ENCODE measurements at places on chromosomes 4 and X.

- DNase-seq = no peak
Measured at GRCh38 chr4:80918004-80918403, 112.5 kb upstream of the BMP3 start.

- DNase-seq = no peak
Measured at GRCh38 chr4:16026160-16026761, 57.6 kb downstream of the PROM1 start.

- DNase-seq = peak; percentile 4
Measured at GRCh38 chrX:81195712-81196111, 6.0 kb downstream of the HMGN5 start.

DNA sequence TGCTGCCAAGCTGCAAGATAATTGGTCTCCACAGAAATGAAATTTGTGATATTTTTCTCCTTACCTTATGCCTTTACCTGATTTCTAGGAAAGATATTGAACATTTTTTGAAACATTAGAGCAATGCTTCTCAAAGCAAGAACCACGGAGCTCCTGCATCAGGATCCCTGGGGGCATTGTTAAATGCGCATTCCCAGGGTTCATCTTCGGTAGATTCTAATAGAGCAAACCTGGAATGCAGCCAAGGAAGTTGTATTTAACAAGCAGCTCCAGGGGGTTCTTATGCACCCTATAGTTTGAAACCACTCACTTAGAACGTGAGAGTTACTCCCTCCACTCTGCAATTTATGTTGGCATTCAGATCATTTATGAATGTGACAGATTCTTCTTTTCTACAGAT lies 126.2 kb downstream of the SLC39A8 start:
- DNase-seq = no peak

- no peak for DNase-seq
Measured at GRCh38 chrX:20046223-20046622, 55.4 kb upstream of the BCLAF3 start.

GRCh38 chrX:145856181-145856580 lies 38.6 kb downstream of the SLITRK2 start:
- DNase-seq = no peak

- DNase-seq = peak; percentile 0
Measured at GRCh38 chrX:73214426-73215094, at the start of gene NAP1L2. Gene NAP1L2 (minus strand): TSS chrX:73214851. CDS start chrX:73214492, 359 bp downstream.

DNA sequence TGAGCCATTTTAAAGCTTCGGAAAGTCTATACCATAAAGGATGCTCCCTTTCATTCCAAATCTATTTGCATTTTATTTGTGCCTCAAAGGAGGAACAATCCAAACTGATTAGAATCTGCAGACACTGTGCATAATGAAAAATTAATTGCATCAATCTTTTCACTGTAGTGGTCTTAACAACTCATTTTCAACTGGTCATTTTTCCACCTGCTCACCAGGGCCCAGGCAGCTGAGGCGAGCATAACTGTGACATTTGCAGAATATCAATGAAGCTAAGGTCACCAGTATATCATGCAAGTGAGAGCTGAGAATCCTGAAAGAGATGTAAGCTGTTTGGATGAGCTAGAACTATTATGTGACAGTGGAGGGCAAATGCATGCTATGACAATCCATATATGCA lies 387.3 kb upstream of the TECRL start:
- no peak for DNase-seq

GRCh38 chrX:69396916-69397315 lies 107.2 kb upstream of the NALF2 start:
- DNase-seq = no peak

DNA sequence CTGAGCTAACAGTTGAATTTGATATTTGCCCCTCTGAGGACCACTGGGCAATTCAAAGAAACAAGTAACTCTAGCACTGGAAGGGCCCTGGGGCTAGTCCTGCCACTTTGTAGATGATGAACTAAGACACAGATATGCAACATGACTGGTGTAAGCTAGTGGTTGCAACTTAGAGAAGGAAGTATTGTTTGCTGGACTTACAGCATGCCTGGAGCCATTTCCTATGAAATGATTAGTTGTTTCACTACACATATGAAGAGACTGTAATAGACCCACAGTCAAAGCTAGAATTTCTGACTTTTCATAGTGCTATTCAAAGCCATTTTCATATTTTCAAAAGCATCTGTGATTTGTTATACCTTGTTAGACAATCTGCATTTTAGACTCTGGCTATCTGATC lies 96.2 kb downstream of the TSPAN7 start:
- DNase-seq = no peak

DNA sequence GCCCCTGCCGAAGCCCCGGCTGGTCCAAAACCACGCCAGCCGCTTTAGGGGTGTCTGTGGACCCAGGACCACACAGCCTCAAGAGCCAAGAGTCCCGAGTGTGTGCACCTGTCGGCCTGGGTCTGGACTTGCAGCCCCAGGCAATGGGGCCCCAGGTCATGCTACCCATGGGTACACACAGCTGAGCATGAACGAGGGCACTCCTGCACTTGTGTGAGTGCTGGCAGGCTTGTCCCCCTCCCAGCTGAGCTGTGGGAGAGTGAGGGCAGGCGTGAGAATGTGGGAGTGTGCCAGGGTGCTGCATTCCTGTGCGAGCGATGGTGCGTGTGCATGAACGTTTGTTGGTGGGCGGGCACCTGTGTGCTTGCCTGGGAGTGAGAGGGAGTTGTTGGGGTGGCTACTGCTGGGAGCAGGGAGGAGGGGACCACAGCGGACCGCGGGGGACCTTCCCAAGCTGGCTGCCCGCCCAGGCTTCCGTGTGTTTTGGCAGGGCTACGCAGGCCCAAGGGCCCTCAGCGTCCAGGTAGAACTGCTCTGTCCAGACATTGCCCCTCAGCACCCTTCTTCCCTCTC lies 30.8 kb downstream of the BLOC1S4 start:
- peak; percentile 24 for DNase-seq

DNA sequence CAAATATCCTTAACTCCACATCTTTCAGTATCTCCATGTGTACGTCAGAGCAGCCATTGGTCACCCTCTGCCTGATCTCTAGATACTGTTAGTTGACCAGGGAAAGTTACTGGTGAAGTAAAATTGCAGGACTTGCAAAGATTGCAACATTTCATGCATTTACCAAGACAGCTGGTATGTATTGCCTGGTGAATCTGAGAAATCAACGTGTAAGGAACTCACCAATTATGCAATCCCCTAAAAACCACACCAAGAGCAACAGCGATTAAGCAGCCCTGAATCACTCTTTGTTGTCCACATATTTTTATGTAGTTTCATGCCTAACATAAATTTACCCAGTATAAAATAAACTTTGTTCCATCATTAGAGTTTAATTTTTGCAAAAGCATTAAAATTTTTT lies 271.2 kb downstream of the NLGN4X start:
- DNase-seq = no peak

- DNase-seq = peak; percentile 90
Measured at GRCh38 chr4:119628281-119629141, at the start of gene PDE5A. Gene PDE5A (minus strand): TSS chr4:119628804. CDS start chr4:119628671, 133 bp downstream.

DNA sequence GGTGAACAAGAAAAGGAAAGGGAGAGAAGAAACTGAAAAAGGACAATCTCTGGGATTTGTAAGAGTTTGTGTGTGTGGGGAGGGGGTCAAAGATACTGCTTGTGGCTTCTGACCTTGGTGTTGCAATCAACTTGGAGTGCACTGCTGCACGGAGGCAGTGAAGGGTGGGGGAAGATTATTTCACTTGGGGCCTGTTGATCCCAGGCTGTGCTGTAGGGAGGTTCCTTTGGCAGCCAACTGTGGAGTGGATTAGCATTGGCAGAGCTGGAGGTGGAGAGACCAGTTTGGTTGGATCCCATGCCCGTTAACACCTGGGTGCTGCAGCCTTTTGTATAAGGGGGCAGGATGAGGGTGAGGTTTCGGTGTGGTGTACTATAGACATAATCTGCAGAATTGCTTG lies 38.2 kb downstream of the AFF1 start:
- peak; percentile 66 for DNase-seq

GRCh38 chr4:16437836-16438235 lies 211.6 kb upstream of the TAPT1 start:
- DNase-seq = no peak

DNA sequence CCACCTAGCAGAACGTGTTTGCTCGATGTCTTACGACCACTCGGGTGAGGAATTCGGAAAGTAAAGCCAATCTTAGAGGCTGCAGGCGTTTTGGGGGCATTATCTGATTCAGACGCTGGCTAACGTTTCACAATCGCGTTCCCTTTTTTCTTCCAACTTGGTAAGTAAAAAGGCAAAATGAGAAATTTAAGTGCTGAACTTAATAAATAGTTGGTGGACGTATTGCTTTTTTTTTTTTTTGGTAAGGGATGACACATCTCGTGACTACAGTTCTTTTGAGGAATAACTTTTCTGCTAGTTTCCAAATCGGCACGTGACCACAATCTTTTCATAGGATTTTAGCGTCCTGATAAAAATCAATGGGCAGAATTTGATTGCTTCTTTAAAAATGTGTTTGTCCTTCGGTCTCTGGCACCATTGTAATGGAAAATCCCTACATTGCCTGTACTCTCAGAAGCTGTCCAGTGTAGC lies 848 bp downstream of the RAB9A start:
- no peak for DNase-seq

DNA sequence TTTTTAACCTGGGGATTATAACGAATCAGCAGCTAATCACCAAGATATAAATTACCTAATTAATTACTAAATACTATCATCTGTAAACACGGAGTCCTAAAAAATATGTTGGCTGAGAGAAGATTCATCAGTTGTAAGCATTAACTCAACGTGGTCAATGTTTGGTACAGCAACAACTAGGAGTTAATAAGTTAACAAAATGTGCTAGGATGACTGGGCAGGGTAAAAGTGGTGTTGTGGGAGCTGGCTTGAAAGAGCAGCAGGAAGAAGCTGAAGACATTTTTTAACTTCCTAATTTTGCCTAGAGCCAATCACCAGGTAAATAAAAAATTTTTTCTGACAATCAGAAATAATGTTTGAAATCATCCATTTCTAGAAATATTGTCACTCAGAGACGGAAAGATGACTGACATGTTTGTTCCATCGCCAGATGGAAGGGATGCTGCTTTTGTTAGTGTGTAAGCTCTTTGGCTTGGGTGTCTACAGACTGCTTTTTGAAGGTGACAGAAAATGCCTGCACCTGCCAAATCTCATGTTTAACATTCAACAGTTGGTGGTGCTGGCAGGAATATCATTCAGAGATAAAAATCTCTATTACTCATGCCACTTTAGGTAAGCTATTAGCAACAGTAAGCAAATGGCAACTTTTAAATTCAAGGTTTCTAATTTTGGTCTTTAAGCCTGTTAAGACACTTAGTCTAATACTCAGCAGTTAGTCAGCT lies 1126.9 kb downstream of the STPG2 start:
- DNase-seq = peak; percentile 38

DNA sequence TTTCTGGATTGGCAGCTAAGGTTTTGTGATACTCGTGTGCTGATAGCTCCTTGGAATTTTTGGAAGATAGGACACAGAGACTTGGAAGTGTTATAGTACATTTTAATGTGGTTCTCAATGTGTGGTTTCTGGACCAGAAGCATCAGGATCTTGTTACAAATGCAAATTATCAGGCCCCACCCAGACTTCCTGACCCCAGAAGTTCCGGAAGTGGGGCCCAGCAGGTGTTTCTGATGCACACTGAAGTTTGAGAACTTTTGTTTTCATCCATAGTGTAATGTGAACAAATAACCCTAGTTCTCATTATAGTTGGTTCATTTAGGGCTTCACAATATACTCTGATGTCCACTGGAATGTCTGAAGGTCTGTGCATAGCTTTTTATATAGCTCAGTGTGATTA lies 49.6 kb downstream of the LAMP2 start:
- DNase-seq = no peak

- no peak for DNase-seq
Measured at GRCh38 chr4:72629540-72629939, 60.5 kb upstream of the ADAMTS3 start.

DNA sequence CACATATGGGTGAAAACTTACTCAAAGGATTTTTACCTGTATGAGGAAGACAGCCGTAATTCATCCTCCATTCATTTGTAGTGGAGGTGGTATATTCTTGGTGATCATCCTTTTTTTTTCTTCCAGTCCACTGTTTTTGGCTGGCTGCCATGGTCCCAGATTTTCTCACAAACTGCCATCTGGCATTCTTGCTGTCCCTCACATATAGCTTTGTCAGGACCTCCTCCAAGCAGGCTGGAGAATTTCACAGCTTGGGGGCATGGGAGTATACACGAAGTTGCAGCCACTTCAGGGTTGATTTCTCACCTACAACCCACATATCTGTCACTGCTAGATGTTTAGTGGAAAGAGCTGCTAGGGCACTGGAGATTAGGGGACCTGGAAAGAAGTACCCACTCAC lies 401.0 kb downstream of the IL1RAPL1 start:
- no peak for DNase-seq

GRCh38 chr4:30972542-30972941 lies 252.4 kb downstream of the PCDH7 start:
- no peak for DNase-seq

DNA sequence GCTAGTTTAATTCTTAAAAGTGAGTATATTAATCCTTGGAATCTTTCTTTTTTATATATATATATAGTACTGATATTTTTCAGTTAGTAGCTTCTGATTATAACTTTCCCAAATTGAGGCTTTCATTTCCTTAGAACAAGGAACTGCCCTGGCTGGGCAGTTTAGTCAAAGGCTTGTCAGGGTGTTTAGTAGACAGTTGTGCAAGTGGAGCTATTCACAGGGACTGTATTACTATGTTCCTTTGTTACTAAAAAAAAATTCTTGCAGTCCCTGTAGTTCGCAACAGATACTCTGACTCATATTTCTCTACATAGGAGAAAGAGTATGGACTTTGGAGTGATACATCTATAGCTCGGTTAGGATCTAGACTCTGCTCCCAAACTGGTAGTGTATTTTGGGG lies 20.8 kb downstream of the USO1 start:
- DNase-seq = no peak

DNA sequence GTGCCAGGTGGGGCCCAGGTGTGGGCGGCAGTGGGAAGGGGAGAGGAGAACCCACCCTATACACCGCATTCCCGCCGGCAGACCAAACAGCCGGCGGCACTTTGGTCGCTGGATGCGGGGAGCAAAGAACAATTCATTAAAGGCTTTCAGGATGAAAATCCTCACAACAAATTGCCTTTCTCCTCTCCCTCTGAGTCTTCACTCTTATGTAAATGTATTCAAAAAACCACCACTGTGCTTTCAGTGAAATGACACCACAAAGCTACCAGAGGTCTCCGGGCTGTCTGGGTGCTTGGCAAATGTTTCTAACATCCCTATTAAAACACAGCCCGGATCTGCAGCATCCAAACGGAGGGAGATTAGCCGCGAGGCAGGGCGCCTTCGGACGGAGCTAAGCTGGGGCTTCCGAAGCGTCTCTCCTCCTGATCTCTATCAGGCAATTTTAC lies 171.8 kb upstream of the TBL1X start:
- no peak for DNase-seq

GRCh38 chr4:109134268-109134667 lies 168.2 kb downstream of the COL25A1 start:
- DNase-seq = no peak

DNA sequence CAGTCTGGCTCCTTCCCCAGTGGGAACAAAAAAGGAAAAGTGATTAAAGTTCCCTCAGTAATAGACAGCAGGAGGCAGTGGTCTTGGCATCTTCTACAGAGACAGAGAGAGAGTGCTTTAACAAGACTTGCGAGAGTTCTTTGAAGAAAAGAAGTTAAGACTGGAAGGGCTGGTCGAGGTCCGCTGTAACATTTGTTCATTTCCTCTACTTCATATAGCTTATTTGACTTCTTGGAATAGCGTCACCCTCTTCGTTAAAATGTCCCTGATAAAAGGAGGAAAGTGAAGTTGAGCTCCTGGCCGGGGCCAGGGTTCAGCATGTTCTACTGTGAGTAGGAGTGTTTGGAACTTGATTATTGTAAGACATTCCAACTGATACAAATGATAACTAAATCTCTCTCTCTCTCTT lies 179.8 kb downstream of the SLIT2 start:
- DNase-seq = no peak

- DNase-seq = no peak
Measured at GRCh38 chrX:22399437-22400192, 126.9 kb downstream of the CBLL2 start.

Data from DMS153 (cell line).